ENCODE measurements at places on chromosomes 4 and X.

DNA sequence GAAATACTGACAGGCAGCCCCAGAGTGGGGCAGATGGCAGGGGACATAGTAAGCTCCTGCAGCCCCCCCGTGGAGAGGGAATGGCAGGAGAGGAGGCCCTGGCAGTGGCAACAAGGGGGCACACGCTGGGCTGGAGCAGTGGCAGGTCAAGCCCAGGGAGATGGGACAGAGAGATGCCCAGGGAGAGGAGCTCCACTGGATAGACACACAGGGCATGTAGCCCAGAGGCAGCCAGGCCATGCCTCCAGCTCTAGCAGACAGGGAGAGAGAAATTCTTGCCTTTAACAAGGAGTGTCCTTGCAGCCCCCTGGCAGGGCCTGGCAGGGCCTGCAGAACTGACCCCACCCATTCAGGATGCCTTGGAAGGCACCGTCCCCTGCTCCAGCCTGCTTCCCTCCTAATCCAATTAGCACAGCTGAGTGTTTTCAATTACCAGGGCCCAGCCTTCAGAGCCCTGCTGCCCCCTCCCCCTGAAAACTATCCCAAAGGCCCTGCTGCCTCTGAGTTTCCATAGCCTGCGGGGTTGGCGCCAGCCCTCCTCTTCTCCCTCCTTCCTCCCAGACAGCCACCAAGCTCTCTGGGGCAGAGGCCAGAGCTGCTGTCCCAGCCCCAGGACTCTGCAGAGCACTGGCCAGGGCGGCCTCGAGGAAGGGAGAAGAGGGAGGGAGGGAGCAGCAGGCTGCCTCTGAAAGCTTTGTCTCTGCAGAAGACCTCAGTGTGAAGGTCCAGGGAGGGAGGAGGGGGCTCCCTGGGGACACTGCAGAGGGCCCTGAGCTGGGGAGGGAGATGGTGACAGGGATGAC is 12.5 kb downstream of the L1CAM start:
- no peak for DNase-seq

GRCh38 chr4:162274354-162274753 is 110.6 kb upstream of the FSTL5 start:
- peak; percentile 49 for DNase-seq

- DNase-seq: no peak
These were observed 25.0 kb upstream of the RAPGEF2 start for GRCh38 chr4:159077702-159078495.

DNA sequence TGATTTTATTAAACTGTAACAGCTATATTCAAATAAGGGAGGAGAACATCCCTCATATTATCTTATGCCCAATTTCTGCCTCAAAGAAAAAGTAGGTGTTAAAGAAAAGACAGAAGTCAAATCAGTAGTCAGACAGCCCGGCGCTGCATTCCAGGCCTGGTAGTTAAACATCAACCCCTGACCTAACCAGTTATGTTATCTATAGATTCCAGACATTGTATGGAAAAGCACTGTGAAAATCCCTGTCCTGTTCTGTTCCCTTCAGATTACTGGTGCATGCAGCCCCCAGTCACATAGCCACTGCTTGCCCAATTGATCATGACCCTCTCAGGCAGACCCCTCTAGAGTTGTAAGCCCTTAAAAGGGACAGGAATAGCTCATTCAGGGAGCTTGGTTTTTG is 269.9 kb upstream of the GALNT7 start:
- no peak for DNase-seq

DNA sequence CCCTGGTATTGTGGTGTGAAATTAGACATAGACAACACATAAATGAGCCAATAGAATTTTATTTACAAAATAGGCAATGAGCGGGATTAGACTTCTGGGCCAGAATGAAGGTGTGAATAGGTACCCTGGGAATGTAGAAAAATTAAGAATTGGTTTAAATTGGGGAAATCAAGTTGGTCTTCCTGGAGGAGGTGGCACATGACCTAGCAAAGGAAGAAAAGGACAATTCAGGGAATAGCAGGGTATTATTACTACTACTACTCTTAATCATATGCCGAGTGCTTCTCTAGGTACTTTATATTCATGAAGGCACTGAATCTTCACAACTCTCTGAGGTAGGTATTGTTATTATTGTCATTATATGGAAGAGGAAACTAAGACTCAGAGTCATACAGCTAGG is 202.1 kb downstream of the LHFPL1 start:
- no peak for DNase-seq

DNA sequence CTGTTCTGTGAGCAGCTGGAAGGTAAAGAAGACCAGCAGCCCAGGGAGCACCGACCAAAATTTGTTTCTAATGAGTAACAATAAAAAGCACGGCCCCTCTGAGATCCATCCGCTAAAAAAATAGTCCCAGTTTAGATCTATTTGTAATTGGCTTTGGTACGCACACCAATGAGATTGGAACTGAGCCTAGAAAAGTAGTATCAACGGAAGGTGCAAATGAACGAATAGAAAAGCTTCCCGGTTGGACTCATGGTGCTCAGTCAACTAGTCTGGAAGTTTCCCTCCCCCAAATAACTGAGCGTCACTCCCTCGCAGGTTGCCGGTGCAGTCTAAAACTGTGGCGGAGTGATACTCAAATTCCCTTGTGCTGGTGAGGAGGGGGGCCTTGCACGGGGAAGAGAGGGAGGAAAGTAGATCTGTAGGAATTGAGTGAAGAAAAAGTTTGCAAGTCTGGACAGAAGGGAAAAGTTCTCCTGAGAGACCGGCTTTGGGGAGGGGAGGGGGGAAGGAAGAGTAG is at the start of gene COL4A5:
COL4A5 (plus strand) TSS at position 413 of the 517 bp plus-strand sequence. CDS start 288 bp downstream, outside the sequence.
- DNase-seq: peak; percentile 80

GRCh38 chr4:1579901-1580691 is 104.0 kb downstream of the FAM53A start:
- DNase-seq: peak; percentile 92

DNA sequence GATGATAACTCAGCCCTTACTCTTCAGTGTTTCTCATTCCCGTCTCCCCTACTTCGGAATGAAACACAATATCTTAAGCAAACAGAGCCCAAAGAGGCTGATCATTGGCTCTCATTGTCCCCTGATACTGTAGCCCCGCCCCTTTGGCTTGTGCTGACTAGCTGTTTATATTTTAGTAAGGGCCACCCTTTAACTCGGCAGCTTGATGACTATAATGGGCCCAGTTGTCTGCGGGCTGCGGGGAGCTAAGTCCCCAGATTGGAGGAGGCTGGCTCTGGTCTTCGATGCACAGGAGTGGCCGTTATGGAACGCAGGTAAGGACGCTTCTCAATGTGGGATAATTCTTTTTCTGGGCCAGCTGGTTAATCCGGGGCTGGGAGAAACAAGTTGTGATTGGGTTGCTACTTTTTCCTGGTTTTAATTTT is at the start of gene TRIM2:
TRIM2 (plus strand) TSS at position 197 of the 425 bp plus-strand sequence; CDS start at position 285, 88 bp downstream.
- DNase-seq: peak; percentile 83

DNA sequence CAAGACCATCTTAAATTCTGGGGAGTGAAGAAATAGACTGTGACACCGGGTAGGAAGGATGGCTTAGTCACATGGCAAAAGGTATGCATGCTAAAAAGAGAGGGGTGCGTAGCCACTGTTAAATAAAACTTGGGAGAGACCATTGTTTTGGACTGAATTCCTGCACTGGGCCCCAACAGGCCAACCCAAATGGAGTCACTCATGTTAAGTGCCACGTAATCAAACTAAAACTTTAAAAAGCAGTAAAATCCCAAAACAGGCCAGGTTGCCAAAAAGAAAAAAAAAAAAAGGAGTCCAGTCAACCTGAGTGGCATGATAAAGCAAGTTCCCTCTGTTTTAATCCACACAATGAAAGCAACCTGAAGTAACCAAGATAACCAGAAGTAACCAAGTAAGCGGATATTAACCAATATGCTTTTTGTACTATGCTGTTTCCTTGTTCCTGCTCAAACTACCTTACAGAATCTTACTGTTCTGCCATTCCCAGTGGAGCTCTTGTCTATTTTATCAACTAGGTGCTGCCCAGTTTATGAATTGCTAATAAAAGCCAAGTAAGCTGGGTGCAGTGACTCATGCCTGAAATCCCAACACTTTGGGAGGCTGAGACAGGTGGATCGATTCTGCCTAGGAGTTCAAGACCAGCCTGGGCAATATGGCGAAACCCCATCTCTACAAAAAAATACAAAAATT is 124.6 kb upstream of the ENPP6 start:
- no peak for DNase-seq

GRCh38 chr4:7812231-7812857 is 127.3 kb downstream of the AFAP1 start:
- DNase-seq: no peak

DNA sequence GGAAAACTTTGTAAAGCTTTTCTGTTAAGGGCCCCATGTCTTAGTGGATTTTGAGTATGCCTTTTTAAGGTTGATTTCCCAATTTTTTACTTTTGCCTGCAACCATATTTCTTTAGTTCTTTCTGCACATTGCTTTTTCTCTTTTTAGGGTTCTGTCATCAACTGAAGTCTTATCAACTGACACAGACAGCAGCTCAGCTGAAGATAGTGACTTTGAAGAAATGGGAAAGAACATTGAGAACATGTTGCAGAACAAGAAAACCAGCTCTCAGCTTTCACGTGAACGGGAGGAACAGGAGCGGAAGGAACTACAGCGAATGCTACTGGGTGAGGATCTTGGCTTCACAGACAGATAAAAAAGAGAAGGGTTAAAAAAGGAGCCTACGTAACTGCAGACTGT is 27.8 kb downstream of the TAF1 start:
- no peak for DNase-seq

- DNase-seq: no peak
These were observed 35.5 kb downstream of the CCNI start for GRCh38 chr4:77040270-77040669.

GRCh38 chrX:32483534-32484136 is 727.7 kb downstream of the DMD start:
- DNase-seq: no peak

GRCh38 chrX:20361890-20362262 is 95.2 kb upstream of the RPS6KA3 start:
- DNase-seq: no peak

- DNase-seq: no peak
These were observed 452.9 kb upstream of the AGA start for GRCh38 chr4:177895136-177895535.

- no peak for DNase-seq
These were observed 71.9 kb downstream of the STARD8 start for GRCh38 chrX:68719181-68719903.

- no peak for DNase-seq
These were observed 336.2 kb downstream of the MID1IP1 start for GRCh38 chrX:39137363-39137954.

DNA sequence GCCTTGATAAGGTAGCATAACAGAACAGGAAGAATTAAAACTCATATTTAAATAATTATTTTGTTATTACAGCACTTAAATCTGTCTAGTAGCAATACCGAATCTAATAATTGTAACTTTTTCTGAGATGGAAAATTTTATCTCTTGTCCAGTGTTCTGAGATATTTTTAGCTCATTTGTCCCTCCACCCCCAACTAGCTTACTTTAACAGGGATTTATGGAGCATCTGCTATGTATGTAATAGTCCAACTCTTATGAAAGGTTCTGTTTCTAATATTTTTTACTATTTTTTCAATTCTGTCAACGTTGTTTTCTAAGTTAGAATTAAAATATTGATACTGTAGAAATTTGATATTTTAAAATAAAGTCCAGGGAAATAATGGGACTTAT is 38.2 kb upstream of the NUDT6 start:
- DNase-seq: no peak

DNA sequence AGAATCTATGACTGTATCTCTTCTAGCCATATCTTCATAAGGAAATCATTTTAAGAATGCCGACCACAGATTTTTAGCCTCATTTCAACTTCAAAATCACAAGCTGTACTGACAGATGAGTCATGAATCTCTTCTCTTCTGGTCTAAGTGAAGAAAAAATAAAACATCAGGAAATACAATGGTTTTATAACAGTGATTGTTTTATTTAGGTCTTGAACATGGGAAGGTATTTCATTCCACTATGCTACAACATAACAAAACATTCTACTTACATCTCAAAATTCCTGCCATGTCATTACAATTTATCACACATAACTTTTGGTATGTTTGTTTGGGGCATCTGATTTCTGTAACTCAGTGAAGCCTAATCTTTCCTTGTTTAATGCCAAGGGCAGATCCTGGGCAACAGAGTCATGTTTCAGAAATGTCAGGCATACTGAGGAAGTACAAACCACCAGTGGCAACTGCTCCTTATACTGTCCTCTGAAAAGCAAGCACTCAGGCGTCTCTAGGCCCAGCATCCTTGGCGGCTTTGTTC is 325.0 kb downstream of the PDHA2 start:
- no peak for DNase-seq

GRCh38 chr4:6953751-6954380 is 44.2 kb downstream of the TBC1D14 start:
- peak; percentile 78 for DNase-seq

DNA sequence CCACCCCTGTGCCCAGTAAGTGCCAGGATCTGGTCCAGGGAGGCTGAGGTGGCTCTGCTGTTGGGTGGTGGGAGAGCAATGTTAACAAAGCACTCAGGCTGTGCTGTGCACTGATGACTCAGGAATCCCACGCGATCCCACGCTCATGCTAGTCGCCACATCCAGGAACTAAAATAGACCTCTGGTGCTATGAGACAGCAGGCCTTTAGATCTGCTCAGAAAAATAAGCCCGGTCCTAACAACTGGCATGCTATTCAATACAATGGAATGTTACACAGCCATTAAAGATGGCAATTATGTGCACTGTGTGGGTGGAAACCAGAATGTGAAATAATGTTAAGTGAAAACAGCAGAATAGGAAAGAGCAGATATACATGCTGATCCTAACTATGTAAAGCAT is 26.0 kb downstream of the ARL13A start:
- DNase-seq: no peak

DNA sequence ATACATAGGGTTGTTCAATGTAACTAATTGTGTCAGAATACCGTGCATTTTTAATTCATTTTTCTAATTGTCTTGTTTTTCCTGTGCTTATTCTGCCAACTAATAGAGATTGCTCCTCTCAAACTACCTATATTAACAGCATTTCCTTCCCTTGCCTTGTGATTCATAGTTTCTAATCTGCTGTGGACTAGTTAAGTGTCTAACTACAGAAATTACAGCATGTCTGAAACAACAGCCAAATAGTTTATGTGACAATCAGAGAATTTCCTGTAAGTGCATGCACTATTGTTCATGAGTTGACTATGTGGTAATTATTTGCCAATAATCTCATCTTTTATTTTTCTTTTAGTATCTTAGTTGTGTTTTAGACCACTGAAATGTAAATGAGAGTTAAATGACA is 4.1 kb upstream of the SEC24B start:
- DNase-seq: no peak

- DNase-seq: no peak
These were observed 714.2 kb downstream of the RPA4 start for GRCh38 chrX:97597954-97598353.

- DNase-seq: no peak
These were observed 48.3 kb downstream of the MAP7D3 start for GRCh38 chrX:136202889-136203288.

- no peak for DNase-seq
These were observed 92.2 kb upstream of the GPR34 start for GRCh38 chrX:41596596-41596995.

Data from tibial artery (tissue), 4 donors.